ENCODE measurements at places on chromosomes 2 and 18. TPM values are rescaled to one million over a fixed set of nuclear protein-coding genes. Genes with fewer than 3 reads are reported as not detected.

The PIAS2 gene
- total RNA-seq, result 72.7 TPM

The FHOD3 gene
- total RNA-seq, result 51.2 TPM

The TIA1 gene
- total RNA-seq, result 461 TPM

The SCG2 gene
- 52.9 TPM for total RNA-seq

The ACTR3 gene
- total RNA-seq, result 155 TPM

The RTKN gene
- total RNA-seq, result 6.7 TPM

The GAL3ST2 gene
- 0.16 TPM for total RNA-seq

The PFN4 gene
- total RNA-seq, result 0.47 TPM

The HRH4 gene
- not detected for total RNA-seq

The CDH19 gene
- total RNA-seq, result under 0.01 TPM

The TMEM18 gene
- total RNA-seq, result 19.8 TPM

The RABL2A gene
- 15.1 TPM for total RNA-seq

The CNTNAP5 gene
- 41.0 TPM for total RNA-seq

The GLI2 gene
- 2.8 TPM for total RNA-seq

The NEU4 gene
- 0.31 TPM for total RNA-seq

The CNDP1 gene
- total RNA-seq, result 0.16 TPM

The CYP27C1 gene
- total RNA-seq, result 2.2 TPM

Measured in occipital lobe (tissue), 3 donors.